Fibroblast of skin of right quadriceps (primary cell): ENCODE measurements at places on chromosomes 1 and 21.

DNA sequence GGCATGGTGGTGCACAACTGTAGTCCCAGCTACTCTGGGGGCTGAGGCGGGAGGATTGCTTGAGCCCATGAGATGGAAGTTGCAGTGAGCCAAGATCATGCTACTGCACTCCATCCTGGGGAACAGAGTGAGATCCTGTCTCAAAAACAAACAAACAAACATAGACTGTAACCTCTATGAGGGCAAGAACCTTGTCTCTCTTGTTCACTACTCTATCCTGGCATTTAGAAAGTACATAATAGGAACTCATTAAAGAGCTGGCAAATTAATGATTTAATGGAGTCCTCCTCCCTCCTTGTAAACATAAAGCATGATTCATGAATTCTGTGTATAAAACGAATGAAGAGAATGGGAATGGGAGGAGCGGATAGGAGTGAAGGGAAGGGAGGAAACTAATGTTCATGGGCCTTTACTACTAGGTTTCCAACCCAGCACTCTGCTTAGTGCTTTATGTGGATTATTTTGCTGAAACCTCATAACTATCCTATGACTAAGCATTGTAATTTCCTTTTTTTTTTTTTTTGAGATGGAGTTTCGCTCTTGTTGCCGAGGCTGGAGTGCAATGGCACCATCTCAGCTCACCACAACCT, 8.6 kb downstream of the LMOD1 start:
- peak; percentile 86 for DNase-seq

GRCh38 chr1:2930913-2931723, 90.1 kb upstream of the ACTRT2 start:
- no peak for DNase-seq

DNA sequence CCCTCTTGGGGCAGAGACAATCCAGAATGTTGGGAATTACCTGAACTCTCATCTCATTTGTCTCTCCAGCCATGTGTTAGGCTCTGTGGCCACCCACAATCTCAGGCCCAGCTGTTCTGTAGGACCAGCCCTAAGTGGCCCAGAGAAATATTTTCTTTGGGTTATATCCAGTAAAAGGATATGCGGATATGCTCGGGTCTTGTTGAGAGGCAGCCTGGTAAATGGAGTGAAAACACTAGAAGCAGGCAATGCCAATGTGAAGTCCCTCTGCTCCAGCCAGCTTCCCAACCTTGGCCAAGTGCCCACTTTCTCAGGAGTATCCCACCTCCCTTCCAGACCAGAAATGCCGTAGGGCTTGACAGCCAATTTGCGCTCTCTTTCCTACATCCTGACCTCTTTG, 192.2 kb downstream of the ST6GALNAC3 start:
- no peak for DNase-seq

GRCh38 chr1:6223617-6224016, 12.1 kb downstream of the ICMT start:
- DNase-seq, result no peak

DNA sequence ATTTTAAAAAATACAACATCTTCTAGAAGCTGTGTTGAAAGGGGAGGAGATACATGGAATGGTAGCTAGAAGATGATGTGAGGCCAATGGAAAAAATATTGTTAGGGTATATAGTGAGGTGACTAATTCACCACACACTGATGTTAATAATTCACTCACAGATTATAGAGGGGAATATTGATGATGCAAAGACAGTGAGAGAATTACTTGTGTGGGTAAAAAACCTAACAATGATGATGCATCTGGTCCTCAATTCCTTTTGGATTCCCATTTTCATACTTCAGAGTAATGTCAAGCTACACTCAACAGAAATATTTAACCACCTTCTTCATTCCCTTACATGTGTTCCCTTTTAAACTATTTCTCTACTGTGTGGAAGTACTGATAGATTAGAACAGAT, 169.5 kb upstream of the DPYD start:
- peak; percentile 96 for DNase-seq

DNA sequence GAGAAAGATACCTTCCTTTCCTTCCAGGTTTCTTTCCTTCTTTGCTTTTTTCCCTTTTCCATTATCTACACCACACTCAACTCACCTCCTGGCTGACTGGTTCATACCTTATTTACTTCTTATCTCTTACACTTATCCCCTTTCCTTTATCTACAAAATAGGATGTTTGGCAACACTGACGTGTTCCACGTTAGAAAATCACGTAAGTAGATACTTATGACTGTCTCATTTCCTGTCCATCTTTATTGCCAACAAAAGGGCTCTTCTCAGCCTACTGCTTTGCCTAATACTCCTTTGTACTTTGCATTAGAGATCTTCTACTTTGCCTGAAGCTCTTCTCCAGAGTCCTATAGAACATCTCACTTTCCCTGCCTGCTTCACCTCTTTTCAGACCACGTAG, 25.1 kb downstream of the SYNJ1 start:
- peak; percentile 24 for DNase-seq

GRCh38 chr1:7250176-7250575, 464.9 kb downstream of the CAMTA1 start:
- DNase-seq, result peak; percentile 33

DNA sequence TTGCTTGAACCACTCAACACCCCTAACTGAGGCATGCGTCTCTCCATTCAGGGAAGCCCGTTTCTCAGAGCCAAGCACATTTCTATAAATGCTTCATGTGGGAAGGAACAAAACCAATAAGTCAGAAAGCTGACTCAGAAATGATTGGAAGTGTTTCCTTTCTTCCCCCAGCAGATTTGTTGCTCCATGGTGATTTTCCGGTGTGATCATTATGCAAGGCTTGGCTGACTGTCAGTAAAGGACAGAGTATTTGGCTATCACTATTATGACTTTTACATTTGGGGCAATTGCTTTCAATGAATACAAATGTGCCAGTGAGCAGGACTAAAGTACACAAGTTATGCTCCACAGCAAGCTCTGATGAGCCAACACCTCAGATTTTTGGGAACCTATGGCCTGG, 53.3 kb upstream of the ZC3H11B start:
- peak; percentile 76 for DNase-seq

DNA sequence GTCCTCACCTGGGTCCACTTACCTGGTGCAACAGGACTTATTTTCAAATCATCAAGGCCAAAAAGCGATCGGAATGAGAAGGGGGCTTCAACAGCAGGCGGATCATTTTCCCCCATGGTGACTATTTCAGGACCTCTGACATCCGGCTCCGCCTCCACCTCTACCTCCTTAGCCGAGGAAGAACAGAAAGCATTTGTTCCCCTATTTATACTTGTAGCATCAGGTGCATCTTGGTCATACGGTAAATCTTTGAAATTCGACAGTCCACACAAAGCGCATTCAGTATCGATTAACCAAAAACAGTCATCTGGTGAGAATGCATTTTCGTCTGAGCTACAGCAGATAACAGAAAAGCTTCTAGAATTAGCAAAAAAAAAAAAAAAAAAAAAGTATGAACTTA, 550 bp downstream of the TMPRSS3 start:
- no peak for DNase-seq

- peak; percentile 75 for DNase-seq
Measured at GRCh38 chr1:43834280-43835081, 99.1 kb upstream of the ARTN start.

GRCh38 chr21:27582246-27582947, 615.5 kb upstream of the ADAMTS5 start:
- no peak for DNase-seq

- no peak for DNase-seq
Measured at GRCh38 chr1:65480684-65481405, 60.4 kb downstream of the LEPR start.

DNA sequence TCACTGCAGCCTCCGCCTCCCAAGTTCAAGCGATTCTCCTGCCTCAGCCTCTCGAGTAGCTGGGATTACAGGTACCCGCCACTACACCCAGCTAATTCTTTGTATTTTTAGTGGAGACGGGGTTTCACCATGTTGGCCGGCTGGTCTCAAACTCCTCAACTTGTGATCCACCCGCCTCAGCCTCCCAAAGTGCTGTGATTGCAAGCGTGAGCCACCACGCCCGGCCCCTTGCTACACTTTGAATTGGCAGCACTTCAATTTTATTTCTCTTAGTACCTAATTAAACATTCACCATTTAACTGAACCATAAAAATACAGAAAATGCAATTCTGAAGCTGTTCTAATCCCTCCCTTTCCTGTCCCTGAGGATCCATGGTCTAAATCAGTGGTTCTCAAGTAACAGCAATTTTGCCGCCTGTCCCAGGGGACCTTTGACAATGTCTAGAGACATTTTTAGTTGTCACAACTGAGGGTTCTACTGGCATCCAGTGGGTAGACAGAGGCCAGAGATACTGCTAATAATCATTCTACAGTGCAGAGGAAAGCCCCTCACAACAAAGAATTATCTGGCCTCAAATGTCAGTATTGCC, 4.3 kb upstream of the BCL2L15 start:
- no peak for DNase-seq

- no peak for DNase-seq
Measured at GRCh38 chr1:81406292-81406999, 394.3 kb upstream of the ADGRL2 start.

GRCh38 chr1:155553349-155553748, 9.3 kb downstream of the ASH1L start:
- DNase-seq, result no peak

DNA sequence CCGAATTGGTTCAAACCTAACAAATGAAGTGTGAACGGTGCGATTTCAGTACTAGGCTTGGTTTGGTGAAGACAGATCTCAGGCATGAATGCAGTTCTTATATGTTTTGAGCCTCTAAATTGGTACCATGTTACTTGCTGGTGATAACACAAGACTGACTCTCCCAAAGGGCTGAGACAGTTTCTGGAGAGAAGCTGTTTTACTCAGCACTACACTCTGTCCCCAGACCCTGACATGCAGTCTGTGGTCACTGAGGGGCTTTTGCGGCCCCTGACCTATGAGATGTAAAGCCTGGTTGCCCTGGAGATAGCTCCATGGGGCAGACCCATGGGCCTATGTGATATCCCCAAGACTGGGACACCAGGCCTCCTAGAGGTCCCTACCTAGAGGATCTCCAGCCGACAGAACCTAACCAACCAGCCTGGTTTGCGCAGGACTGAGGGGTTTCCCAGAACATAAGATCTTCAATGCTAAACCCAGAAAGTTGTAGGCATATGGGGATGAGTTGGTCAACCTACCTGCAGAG, 19.4 kb upstream of the FOXE3 start:
- DNase-seq, result no peak

DNA sequence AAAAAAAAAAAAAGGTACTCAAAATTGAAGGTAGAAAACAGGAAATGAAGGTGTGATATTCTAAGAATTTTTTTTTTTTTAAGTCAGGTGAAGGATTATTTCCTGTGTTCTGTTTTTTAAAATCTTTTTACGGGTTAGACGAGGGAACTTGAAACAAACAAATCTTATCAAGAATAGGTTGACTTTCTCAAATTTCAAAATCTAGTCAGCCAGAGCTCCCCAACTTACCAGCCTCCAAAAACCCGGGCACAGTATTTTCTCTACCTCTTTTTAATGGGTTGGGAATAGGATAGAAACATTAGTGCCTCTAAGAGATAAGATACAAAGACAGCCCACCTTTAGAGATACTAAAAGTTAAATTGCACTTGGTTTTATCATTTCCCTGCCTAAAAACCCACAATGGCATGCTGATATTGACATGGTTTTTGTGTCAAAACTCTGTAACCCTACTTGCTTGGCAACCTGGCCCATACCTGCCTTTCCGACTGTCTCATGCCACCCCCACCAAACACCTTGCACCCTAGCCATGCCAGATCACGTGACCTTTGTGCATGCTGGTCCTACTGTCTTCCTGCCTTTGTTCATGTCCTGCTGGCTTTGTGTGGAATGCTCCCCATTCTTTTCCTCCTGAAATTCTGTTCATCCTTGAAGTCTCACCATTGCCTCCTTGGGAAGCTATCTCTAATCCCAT, 4.2 kb downstream of the RCAN3 start:
- no peak for DNase-seq

GRCh38 chr1:65630855-65631254, 161.8 kb upstream of the PDE4B start:
- no peak for DNase-seq

GRCh38 chr1:111618961-111619634, 491 bp upstream of the RAP1A start:
- no peak for DNase-seq

DNA sequence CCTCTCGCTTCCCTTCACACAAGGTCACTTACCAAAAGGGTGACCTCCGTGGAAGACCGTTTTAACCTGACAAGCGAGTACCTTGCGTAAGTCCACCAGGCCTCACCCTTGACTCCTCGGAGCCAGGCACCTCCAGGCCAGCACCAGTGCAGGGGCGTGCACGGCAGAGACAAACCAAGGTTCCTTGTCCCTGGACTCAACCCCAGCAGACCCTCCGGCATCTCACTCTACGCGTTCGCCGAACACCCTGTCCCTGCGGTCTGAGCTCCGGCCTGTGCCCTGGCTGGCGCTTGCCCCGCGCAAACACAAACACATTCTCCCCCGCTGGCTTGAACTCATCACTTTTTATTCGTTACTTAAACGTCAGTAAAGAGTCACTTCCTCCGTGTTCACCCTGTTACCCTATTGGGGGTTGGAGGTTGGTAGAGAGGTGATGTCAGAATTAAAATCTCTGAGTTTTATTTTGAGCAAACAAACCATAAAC, 4.5 kb downstream of the TBX15 start:
- DNase-seq, result peak; percentile 84

DNA sequence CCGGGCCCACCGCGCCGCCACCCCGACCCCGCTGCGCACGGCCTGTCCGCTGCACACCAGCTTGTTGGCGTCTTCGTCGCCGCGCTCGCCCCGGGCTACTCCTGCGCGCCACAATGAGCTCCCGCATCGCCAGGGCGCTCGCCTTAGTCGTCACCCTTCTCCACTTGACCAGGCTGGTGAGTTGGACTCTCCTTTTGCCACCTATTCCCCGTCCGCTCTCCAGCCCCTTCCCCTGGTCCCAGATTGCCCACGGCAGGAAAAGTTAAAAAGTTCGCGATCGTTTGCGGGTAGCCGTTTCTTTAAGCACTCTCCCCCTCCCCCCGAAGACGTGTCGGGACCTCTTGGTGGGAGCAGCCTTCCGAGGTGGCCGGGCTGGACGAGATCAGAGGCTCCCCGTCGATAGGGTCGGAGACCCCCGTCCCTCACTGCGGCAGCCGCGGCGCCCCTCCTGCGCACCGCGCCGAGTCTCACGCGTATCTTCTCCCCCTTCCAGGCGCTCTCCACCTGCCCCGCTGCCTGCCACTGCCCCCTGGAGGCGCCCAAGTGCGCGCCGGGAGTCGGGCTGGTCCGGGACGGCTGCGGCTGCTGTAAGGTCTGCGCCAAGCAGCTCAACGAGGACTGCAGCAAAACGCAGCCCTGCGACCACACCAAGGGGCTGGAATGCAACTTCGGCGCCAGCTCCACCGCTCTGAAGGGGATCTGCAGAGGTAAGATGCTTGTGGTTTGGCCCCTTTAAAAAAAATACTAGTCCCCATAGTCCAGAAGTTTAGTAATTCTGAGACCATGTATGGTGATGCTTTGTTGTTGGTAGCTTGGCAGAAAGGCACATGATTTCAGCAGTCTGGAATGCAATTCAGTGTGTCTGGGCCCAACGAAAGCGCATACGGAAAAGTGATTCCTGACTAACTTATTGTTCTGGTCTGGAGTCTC, 576 bp downstream of the CCN1 start:
- peak; percentile 74 for DNase-seq

- no peak for DNase-seq
Measured at GRCh38 chr1:43455213-43455889, 1.6 kb upstream of the HYI start.

- DNase-seq, result no peak
Measured at GRCh38 chr21:45303091-45303615, 15.5 kb upstream of the POFUT2 start.
